NK-92 treated with Interleukin-12 subunit alpha and Interleukin-12 subunit beta, amount 100 ng/mL, for 24 hours (cell line): ENCODE measurements at places on chromosomes 13 and 19.

DNA sequence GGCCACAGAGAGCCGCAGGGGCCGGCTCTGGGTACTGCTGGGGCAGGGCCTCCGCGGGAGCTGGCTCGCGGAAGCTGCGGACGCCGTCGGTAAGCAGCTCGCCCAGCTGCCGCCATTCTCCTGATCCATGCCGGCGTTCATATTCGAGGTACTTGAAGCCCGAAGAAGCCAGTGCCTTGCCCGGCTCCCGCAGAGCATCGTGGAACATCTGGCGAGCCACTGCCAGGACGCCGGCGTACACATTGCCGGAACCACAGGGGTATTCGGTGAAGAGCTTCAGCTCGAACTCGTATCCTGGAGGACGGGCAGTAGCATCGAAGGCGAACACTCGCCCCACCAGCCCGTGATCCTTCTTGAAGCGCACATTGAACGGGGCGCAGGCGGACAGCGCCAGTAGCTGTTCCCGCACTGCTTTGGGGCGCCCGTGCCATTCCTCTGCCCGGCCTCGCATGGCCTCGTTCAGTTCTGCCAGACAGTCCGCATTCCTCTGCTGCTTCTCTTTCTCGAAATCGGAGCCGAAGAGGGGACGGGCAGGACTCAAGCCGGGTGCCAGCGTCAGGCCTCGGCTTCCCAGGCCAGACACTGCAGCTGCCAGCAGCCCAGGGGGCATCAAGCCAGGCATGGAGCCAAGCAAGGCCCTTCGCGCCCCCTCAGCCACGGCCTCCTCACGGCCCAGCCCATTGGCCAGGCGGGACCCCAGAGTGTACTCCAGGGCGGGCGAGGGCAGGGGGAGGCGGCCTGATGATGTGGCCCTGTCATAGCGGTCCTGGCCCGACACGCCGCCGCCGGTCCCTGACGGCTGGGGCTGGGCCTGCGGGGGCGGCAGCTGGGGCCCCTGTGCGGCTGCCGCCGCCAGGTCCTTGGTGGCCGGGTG lies 1.0 kb downstream of the IRF2BP1 start:
- DNase-seq, result peak; percentile 12

GRCh38 chr13:49610176-49610575 lies 18.1 kb upstream of the ARL11 start:
- DNase-seq, result no peak

- DNase-seq, result no peak
Observed at GRCh38 chr13:78085434-78086225, 167.0 kb upstream of the EDNRB start.

- no peak for DNase-seq
Observed at GRCh38 chr13:99725644-99726043, 224.4 kb downstream of the TM9SF2 start.

DNA sequence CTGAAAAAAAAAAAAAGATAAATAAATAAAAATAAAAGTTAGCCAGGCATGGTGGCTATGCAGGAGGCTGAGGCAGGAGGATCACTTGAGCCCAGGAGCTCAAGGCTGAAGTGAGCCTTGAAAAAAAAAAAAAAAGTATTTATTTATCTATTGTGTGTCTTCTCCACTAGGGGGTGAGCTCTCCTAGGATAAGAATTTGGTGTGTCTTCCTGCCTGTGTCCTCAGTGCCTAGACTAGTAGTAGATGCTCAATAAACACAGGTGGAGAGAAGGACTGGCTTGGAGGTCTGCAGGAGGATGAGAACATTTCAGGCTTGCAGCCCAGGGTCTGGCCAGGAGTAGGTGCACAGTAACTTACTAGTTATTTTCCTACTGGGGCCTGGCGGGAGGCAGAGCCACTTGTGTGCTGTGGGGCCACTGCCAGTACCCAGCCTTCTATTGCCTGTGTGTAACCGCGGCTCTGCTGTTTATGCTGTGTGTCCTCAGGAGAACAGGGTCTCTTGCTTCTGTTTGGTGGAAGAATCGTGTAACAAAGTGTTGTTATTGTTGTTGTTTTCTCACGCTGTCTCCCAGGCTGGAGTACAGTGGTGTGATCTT lies 5.4 kb downstream of the LMTK3 start:
- no peak for DNase-seq

- no peak for DNase-seq
Observed at GRCh38 chr19:2294687-2295335, 12.8 kb upstream of the PEAK3 start.

DNA sequence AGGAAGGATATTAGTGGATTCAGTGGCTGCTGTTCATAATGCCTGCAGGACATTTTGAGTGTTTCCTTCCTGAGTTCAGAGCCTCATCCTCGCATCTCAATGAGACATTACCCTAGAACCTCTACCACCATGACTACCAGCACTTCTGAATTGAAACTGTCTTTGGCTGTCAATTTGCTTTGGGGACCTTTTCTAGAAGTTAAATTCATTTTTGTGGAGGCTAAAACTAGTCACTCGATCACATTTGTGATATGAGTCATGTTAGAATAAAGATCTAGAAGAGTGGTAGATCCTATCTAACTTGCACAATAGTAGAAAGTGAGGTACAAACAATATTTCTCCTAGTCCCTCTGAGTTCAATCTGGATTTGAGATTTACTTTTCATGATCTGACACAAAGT lies 124.9 kb downstream of the KCNRG start:
- DNase-seq, result no peak

DNA sequence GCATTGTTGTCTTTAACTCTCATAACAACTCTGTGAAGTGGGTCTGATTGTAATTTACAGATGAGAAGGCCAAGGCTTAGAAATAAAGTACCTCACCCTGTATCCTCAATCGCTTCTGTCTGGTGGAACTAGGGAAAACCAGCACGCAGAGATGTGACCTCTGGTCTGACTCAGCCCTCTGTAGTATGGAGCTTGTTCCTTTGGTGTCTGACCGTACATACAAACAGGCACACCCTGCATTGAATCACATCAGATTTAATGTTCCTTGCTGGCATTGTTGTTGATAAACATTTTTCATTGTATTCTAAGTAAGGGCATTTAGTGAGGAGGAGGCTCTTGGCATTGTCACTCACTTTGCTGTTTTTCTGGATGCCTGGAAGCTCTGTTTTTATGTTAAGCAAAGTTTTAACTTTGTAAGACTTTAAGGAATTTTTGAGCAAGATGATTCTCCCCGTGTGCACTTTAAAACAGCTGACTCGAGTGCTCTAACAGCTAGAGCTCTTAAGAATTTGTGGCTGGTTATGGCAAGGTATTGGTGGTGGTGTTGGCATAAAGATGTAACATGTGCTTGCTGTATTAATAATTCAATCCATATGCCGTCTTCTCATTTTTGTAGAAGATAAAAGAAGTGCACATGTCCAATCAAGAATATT lies 89.0 kb upstream of the SPATA13 start:
- DNase-seq, result no peak

GRCh38 chr13:40217675-40218074 lies 448.8 kb downstream of the FOXO1 start:
- DNase-seq, result no peak

- DNase-seq, result no peak
Observed at GRCh38 chr19:47258895-47259555, 2.7 kb downstream of the CCDC9 start.

DNA sequence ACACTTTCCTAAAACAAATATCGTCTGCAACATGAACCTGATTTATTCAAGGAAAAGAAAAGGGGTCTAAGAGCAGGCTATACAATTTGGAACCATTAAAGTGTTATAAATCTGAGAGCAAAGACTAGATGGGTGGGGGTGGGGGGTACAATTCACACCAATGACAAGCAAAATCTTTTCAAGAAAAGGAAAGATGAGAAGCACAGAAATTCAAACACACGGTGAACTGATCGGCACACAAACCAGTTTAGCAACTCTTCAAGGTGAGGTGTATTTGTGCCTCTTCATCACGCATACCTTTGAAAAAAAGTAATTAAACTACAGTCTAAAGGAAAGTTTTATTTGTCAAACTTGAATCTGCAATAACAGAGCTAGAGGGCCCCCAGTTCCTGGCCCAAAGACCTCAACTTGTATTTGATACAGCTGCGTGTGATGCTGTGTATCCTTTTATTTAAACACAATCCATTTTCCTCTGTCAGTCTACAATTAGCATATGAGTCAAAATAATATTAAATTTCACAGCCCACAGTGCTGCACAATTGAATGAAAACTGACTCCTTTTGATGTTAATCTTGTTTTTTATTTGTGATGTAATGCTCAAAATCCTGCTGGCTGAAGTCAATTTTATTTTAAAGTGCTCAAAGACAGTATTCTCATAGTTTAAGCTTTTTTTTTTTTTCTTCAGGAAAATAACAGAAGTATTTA lies 14.2 kb downstream of the EFNB2 start:
- DNase-seq, result no peak

DNA sequence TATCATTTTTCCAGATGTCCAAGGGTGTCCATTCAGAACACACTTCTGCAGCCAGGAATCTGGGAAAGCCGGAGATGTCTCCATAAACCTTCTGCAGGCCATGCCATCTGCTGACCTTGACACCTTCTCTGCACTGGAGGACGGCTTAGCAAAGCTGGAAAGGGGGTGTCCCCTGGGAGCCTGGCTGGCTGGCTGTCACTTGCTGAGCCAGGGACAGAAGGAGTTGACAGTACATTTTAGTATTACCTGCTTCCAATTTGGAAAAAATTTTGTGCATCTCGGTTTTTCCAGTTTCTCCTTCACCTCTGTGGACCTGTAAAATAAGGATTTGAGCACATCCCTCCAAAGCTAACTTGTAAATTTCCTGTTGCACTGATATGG lies 8.1 kb upstream of the CHST8 start:
- no peak for DNase-seq

- DNase-seq, result no peak
Observed at GRCh38 chr13:104577071-104577815, 1511.0 kb upstream of the SLC10A2 start.

GRCh38 chr13:111462221-111462764 lies 141.9 kb downstream of the TEX29 start:
- DNase-seq, result no peak

DNA sequence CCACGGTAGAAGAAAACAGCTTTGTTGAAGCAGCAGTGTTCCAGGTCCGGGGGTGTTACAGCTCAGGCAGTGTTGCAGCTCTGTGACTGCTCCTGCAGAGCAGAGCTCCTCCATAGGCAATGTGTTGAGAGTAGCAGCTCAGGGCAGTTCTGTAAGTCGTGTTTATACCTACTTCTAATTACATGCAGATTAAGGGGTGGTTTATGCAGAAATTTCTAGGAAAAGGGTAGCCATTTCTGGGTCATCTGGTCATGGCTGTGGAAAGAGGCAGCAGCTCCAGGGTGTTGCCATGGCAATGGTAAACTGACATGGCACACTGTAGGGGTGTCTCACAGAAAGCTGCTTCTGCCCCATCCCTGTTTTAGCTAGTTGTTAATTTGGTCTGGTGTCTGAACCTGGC lies 316.4 kb downstream of the GPC5 start:
- no peak for DNase-seq

DNA sequence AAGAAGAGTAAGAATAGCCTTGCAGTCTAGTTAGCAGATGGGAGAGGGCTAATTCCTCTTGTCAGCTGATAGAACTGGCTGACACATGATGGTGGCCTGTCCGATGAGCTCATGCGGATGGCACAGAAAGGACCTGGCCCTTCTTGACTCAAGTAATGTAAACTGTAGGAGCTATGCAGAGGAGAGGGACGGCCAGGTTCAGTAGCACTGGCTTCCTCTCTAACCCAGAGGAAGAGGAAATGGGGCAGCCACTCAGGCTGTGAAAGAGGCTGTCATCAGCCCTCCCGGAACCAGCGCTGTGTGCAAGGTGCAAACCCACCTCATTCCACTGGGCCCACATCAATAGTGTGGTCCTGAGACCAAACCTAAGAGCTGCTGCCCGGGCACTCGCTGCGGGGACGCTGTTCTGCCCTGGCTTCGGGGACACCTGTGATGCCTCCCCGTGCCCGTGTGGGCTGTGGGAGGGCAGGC lies 30.8 kb upstream of the USE1 start:
- no peak for DNase-seq

- DNase-seq, result no peak
Observed at GRCh38 chr13:110705356-110705825, 525 bp downstream of the CARS2 start.

GRCh38 chr19:7911508-7912143 lies 3.0 kb upstream of the TGFBR3L start:
- no peak for DNase-seq

DNA sequence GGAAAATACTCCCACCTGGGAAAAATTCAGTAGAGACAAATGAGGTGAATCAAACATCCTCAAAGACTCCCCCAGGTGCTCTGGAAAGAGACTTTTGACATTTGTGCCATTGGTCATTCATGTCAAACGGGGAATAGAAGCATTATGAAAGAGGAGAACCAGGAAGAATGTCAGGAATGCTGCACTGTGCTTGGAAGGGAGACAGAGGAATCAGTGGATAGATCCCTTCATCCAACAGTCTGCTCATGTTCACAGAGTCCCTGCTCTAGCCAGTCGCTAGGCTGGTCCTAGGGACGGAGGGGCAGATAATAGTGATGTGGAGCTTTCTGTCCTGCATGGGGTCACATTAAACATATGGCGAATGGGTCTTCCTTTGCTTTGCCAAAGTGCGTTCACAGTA lies 384.4 kb downstream of the FGF9 start:
- DNase-seq, result no peak

DNA sequence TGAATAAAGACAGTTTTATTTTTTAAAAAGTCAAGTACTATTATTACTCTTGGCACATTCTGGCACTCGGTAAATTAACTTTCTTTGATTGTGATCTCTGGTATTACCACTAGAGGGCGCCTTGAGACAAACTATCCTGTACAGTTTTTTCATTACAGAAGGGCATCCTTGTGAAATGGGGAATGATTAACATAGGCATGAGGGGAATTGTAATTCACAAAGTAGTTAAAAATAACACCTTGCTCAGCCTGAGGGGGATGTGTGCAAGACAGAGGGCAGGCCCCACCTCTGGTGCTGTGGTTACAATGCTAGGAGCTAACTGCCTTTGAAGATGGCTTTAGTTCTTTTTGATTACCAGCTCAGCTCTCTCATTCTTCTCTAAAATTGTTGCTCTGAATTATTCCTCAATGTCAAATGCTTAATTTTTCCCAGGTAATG lies 24.2 kb upstream of the C1QTNF9B start:
- DNase-seq, result no peak

GRCh38 chr13:83996415-83996814 lies 114.1 kb upstream of the SLITRK1 start:
- no peak for DNase-seq

GRCh38 chr13:49235856-49236431 lies 11.8 kb upstream of the CDADC1 start:
- DNase-seq, result no peak

DNA sequence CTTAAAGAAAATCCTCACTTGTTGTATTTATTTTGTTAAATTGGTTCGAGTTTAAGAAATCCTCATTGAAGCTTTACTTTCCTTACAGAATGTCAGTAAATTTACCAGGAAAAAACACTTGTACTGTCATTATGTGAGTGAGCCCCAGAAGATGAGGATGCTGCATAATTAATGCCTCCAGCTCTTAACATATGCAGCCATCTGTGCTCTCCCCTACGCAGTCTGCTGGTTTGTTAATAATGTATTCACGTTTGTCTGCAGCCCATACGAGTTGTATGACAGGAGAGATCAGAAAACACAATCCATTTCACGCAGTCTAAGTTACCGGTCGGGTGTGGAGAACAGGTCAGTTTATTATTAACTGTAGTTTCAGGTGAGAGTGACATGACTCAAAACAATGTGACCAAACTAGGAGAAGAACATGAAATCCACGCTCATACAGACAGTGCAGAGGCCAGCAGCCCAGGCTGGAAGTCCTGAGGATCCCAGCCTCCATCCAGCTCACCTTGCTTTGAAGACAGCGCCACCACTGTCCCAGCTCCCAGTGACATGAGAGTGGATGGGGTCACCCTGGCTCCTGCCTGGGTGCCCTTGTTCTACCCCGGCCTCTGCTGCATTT lies 19.8 kb upstream of the ATP11A start:
- no peak for DNase-seq

- no peak for DNase-seq
Observed at GRCh38 chr19:18167011-18167410, 6.6 kb upstream of the IFI30 start.
